Hematopoietic multipotent progenitor cell (in vitro differentiated cells): ENCODE measurements at places on chromosomes 12 and 14.

DNA sequence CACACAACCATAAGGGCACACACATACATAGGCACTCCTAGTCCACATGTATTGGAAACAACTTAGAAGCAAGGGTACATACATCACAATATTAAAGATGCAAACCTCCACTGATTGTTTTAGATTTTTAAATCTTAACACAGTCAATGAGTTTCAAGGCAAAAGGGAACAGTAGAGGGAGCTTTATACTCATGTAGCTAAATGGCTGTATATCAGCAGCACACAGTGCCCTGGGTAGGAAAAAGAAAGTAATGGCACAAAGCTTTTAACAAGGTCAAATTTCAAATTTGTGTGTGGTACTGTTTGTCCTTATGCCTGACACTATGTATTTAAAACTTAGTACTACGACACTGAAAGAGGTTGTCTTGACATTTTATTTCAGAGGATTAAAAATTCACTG, 262.0 kb downstream of the MED13L start:
- DNase-seq = peak; percentile 35

- no peak for DNase-seq
Measured at GRCh38 chr12:26571560-26571959, 261.4 kb downstream of the ITPR2 start.

DNA sequence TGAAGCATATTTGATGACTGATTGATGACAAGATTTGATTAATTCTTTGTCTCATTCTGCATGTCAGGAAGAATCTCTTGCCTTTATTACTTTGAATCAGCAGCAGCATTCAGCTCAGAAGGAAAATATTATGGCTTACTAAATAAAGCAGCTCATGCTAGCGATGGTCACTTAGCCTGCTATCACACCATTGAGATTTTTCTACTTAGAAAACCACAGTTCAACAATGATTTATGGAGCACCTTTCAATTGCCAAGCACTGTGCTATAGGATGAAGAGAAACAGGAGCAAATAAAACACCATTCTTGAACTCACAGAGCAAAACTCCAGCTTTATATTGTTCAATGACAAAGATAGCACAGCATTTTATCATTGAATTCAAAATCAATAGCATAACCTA, 197.7 kb downstream of the CPNE8 start:
- DNase-seq = no peak

GRCh38 chr12:14307004-14307403, 58.5 kb upstream of the ATF7IP start:
- no peak for DNase-seq

GRCh38 chr12:100826323-100826722, 31.7 kb downstream of the ANO4 start:
- DNase-seq = peak; percentile 24

GRCh38 chr12:100986595-100987547, 192.3 kb downstream of the ANO4 start:
- no peak for DNase-seq

GRCh38 chr14:24093207-24093900, 757 bp upstream of the PCK2 start:
- no peak for DNase-seq

GRCh38 chr12:1829306-1829900, 9.0 kb downstream of the LRTM2 start:
- no peak for DNase-seq

DNA sequence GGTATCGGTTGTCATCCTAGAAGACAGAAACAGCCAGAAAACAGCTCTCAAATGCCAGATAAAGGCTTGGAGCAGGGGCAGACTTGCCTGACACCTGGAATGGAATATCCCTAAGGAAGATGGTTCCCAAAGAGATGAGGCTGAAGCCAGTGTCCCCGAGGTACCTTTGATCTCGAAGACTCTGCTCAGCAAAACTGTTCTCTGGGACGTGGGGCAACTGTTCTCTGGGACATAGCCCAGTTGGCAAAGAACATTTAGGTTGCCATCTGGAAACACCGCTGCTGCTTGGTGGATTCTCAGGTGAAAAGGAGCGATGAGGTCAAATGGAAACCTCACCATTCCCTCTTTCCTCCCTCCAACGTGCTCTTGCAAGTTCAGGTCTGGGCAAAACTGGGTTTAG, 27.9 kb upstream of the FBXO21 start:
- no peak for DNase-seq

GRCh38 chr12:132838410-132839080, 9.9 kb upstream of the GOLGA3 start:
- DNase-seq = no peak

- no peak for DNase-seq
Measured at GRCh38 chr12:53056296-53056695, 6.4 kb downstream of the TNS2 start.

- DNase-seq = no peak
Measured at GRCh38 chr12:124947561-124948398, 33.3 kb upstream of the UBC start.

DNA sequence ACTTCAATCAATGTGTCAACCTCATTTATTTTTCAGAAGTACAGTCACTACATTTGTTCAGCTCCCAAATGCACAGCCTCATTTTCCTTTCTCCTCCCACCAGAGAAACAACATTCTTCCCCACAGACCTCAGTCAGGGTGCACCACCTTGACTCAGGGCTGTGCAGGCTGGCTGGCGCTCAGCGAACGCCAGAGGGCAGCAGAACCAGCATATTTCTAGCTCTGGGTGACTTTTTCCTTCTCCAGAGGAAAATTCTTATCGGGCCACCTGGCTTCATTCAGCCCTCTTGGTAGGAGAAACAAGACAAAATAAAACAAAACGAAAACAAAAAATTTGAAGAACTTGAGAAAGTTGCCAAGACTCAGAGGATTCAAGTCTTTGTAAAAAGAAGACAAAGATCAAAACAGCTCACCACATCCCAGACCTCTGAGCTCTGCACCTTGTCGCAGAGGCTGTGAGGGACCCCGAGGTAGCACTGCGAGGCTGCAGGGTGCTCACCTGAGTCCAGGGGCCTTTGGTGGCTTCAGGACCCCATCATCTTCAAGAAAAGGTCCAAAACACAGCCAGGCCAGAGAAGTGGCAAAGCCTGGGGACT, 33.7 kb downstream of the PAH start:
- DNase-seq = peak; percentile 18

- no peak for DNase-seq
Measured at GRCh38 chr12:47604221-47604873, 101.5 kb downstream of the RPAP3 start.

DNA sequence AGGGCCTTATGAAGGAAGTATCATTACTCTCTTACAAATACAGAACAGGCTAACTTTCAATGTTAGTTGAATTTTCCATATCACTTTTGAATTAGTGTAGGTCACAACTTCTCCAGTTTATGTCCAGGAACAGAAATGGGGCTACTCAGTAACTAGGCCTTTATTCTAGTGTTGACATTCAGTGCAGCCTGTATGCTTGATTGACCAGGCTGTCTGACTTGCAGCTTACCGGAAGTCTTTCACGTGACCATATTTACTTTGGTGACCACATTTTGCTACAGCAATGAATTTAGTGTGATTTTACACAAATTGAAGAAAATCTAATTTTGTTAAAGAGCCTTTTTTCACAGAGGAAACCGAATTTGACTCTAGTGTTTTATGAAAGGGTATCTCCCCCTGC, 12.4 kb downstream of the MTERF2 start:
- no peak for DNase-seq

DNA sequence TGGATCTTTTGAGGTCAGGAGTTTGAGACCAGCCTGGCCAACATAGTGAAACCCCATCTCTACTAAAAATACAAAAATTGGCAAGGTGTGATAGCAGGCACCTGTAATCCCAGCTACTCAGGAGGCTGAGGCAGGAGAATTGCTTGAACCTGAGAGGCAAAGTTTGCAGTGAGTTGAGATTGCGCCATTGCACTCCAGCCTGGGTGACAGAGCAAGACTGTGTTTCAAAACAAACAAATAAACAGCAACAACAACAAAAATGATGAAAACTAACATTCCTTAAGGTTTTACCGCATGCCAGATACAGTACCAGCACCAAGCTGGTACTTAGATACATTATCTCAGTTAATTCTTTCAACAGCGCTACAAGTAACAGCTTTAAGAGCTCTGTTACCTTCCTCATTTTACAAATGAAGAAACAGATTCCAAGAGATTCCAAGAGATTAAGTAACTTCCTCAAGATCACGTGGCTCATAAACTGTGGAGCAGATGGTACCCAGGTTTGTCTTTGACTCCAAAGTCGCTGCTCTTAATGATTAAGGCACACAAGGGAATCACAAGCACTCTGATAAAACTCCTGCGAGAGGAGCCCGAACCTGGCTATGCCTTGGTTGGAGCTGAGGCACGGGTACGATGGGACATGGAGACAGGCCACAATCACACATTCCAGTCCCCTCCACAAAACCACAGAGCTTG, 17.7 kb upstream of the PLEK2 start:
- no peak for DNase-seq

DNA sequence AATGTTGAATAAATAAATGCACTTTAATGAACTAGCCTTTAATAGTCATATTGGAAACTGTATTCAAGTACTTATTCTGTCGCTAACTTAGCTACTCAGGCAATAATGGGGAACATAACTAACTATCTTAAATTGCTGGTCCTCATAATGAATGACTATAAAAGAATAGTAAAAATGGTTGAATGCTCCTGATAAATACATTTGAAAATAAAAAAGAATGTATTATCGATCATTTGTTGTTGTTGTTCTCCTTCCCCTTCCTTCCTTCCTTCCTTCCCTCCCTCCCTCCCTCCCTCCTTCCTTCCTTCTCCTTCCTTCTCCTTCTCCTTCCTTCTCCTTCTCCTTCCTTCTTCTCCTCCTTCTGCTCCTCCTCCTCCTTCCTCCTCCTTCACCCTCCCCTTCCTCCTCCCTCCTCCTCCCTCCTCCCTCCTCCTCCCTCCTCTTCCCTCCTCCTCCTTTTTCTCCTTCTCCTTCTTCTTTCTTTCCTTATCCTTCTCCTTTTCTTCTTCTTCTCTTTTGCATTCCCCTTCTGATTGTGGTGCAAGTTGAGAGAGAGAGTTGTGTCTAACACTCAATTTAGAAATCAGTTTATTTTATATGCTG, 133.0 kb downstream of the NAV3 start:
- no peak for DNase-seq

DNA sequence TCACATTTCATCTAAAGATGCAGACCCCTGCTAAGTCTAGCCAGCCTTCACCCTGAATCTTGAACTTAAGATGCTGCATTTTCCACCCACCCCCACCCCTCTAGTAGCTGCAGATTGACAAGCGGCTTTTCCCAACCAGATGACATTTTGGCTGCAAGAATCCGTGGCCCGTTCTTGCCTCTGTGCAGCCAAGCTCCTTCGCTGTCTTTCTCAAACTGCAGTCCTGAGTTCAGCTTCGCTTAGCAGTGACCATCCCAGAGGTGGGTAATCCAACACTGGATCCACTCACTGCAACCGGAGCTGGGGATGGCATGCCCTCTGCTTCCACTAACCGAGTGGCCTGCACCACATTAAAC, 765 bp upstream of the NFYB start:
- no peak for DNase-seq

DNA sequence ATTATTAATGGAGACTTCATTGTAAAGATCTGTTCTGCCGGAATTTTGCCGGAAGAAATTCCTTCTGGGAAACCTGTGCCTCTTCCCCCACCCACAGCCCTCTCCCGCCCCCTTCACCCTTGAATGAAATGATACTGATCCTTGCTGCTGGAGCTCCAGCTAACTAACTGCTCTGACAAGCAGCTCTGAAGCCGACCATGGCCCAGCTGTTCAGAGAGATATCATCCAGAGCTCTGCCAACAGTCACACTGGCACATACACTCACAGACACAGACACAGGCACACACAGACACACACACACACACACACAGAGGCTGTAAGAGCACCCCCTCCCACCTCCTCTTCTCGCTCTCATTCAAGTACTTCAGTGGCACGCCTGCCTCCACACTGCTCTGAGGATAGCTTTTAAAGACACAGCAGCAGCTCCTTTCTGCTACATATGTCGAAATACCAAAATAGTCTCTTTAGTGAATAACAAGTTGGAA, 88.6 kb downstream of the R3HDM2 start:
- DNase-seq = peak; percentile 44

DNA sequence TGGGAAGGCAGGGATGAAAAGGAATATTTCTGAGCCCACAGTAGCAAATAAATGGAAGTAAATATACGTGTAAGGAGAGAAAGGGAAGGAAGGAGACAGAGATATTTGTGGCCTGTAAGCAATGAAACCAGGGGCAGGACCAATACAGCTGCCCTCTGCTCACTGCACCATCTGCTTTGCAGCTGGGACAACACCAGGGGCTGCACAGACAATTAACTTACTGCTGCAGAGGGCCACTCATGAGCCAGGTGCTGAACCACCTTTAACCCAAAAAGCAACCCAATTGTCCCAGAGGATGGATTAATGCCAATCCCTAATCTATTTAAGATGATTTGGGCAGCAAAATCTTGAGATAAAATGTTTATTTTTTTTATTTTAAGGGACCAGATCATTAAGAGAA, 30.6 kb upstream of the TMX1 start:
- DNase-seq = no peak

GRCh38 chr12:100445081-100445481, 28.6 kb upstream of the NR1H4 start:
- no peak for DNase-seq

- DNase-seq = no peak
Measured at GRCh38 chr12:95874452-95874851, 15.7 kb downstream of the SNRPF start.
